ENCODE measurements at places on chromosomes 12 and 14. TPM values are rescaled to one million over a fixed set of nuclear protein-coding genes. Genes with fewer than 3 reads are reported as not detected.

The MUCL1 gene
- not detected for total RNA-seq

The OR6C2 gene
- total RNA-seq, result not detected

The TMEM253 gene
- not detected for total RNA-seq

DNA sequence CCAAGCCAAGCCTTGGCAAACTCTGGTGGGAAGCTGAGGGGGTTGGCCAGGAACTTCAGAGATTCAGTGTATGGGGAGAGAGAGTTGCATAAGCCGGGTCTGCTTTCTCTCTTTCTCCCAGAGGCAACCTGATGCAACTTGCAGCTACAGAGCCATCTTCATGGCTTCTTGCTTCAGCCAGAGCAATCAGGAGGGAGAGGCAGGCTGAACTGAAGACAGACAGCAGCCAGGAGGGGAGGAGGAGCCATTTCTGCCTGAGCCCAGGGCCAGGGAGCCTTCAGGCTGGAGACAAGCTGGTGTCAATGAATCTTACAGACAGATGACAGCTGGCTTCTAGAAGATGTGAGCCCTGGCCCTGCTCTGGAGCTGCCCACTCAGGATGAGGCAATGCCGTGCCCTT lies 18.7 kb downstream of the NPC2 start:
- no peak for DNase-seq

DNA sequence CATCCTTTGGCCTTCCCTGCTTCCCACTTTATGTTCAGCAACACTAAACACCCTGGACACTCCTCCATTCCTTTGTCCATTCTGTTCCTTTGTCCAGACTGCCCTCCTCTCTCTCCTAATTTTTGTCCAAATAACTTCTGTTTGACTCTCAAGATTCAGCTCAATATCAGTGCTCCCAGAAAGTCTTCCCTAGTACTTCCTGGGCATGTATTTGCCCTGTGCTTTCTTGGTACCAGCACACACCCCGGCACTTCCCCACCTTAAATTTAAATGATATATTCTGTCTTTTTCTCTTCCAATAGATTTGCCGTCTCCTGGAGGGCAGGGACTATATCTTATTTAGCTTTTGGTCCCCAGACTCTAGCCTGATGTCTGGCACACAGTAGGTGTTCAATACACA lies 6.5 kb upstream of the APOLD1 start:
- DNase-seq, result no peak

- no peak for DNase-seq
Measured at GRCh38 chr14:52325126-52325525, 11.0 kb downstream of the PTGER2 start.

DNA sequence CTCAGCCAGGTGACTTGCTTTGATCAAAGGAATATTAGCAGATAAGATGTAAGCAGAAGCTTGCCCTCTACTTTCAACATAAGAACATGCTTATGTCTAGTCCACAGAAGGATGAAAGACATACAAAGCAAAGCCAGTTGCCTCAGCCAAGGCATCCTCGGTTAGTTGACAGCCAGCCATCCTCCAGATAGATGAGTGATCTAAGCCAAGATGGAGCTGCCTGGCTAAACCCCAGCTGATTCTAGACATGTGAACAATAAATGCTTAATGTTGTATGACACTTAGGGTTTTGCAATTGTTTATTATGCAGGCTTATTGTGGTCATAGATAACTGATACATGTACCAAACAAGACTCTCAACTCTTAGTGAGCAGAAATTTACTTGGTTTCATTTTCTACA lies 157.6 kb upstream of the TMTC2 start:
- DNase-seq, result no peak

- DNase-seq, result no peak
Measured at GRCh38 chr12:53199700-53200099, 7.4 kb downstream of the ITGB7 start.

All from body of pancreas (tissue), 4 donors.